Aorta (tissue), 5 donors: ENCODE measurements at places on chromosomes 2 and 18.

GRCh38 chr2:187228986-187229385 is 219.1 kb downstream of the CALCRL start:
- DNase-seq = no peak

- DNase-seq = no peak
Observed at GRCh38 chr2:122063716-122064115, 308.3 kb downstream of the TSN start.

DNA sequence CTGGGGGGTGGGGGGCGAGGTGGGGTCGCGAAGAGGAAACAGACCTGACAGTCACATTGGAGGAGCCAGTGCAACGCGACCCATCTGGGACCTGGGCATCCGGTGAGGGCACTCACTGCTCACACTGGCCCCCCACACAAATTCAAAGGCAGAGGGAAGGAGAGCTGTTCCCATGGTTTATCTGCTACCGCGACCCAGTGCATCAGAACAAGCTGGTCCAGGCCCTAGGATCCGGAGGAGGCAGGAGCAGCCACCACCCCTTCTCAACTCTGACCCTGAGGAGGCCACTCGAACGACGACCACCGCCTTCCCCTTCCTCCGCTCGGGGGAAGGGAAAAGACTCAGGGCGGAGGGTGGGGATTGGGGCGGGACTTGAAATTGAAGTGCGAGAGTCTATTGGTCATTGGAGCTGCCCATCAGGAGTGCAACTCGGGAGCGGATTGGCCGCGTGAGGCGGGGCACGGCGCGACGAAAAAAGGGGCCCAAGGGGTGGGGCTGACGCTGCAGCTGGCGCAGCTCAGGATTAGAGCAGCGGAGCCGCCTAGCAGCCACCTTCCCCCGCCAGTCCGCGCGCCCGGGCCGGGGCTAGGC is at the start of gene CDK5R2:
Gene CDK5R2 (plus strand): TSS at position 526 of the 591 bp plus-strand sequence. CDS start 155 bp downstream, outside the sequence.
- DNase-seq = peak; percentile 83

DNA sequence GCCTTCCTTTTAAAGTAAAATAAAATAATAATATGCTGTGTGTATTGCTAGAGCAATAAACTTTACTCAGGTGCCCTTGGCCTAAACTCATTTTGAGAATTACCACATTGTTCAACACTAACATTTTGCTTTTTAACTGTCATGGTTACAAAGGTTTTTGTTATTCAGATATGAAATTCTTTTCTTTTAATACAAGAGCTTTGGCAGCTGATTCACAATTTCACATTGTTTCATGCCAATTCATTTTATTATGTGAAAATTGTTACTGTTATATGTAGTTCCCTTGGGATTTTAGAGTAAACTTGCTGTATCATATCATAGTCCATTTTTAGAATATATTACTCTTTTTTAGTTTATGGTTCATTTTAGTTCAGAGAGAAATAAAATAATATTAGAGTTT is 65.8 kb upstream of the ZNF804A start:
- DNase-seq = no peak

GRCh38 chr2:241500431-241500975 is 7.9 kb downstream of the STK25 start:
- peak; percentile 75 for DNase-seq

GRCh38 chr2:158618891-158619490 is 162.2 kb downstream of the PKP4 start:
- no peak for DNase-seq

GRCh38 chr2:152407204-152407721 is 72.3 kb downstream of the FMNL2 start:
- peak; percentile 73 for DNase-seq

DNA sequence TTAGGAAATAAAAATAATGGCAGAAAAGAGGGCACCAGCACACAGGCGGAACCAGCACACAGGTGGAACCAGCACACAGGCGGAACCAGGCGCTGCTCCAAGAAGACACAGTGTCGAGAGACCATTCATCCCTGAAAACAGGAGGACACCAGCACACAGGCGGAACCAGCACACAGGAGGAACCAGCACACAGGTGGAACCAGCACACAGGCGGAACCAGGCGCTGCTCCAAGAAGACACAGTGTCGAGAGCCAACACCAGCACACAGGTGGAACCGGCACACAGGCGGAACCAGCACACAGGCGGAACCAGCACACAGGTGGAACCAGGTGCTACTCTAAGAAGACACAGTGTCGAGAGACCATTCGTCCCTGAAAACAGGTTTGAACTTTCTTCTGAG is 115.5 kb upstream of the TMEM18 start:
- DNase-seq = no peak

GRCh38 chr2:46377101-46377581 is 79.9 kb downstream of the EPAS1 start:
- DNase-seq = no peak

GRCh38 chr18:34494359-34494696 is 215.8 kb upstream of the DTNA start:
- peak; percentile 72 for DNase-seq

- DNase-seq = no peak
Observed at GRCh38 chr2:430291-431040, 142.6 kb upstream of the ALKAL2 start.

- DNase-seq = no peak
Observed at GRCh38 chr2:102235491-102235890, 48.7 kb downstream of the IL1RL2 start.

DNA sequence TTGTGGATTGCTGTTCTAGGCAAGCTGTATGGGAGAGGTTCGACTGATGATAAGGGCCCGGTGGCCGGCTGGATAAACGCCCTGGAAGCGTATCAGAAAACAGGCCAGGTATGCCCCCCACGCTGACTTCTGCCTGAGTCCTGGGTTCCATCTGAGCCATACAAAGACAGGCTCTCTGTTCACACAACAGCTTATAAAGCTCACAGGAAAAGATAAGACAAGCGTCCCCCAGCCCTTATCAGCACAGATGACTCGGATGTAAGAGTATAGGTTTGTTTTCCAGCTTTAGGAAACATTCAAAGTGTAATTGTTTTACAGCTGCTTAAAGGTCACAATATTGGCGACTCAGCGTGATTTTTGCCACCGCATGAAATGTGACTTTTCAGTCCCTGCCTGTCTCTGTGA is 12.7 kb downstream of the CNDP2 start:
- no peak for DNase-seq

GRCh38 chr2:172102391-172103359 is at the start of gene DLX2:
Gene DLX2, minus strand, starts transcription at chr2:172102900. Its CDS starts 362 bp downstream, at chr2:172102538.
- DNase-seq = peak; percentile 89

GRCh38 chr2:236973343-236973980 is 112.2 kb upstream of the COPS8 start:
- no peak for DNase-seq

- peak; percentile 93 for DNase-seq
Observed at GRCh38 chr2:96538487-96539214, 2.1 kb downstream of the ARID5A start.

DNA sequence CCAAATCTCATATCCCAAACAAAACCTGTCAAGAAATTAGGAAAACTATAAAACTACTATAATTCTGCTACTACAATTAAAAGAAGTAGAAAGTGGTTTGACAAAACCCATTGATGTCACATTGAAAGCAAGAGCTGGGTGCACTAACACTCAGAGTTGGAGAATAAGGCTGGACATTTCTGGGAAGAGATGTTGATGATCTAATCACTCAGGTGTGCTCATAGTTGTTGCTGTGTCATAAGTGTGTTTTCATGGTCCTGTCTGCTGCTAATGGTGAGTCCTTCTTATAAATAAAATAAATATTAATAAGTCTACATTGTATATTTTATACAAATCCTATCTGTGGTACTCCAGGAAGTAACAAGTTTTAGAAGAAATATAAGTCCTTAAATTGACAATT is 168.2 kb upstream of the LRP1B start:
- no peak for DNase-seq

DNA sequence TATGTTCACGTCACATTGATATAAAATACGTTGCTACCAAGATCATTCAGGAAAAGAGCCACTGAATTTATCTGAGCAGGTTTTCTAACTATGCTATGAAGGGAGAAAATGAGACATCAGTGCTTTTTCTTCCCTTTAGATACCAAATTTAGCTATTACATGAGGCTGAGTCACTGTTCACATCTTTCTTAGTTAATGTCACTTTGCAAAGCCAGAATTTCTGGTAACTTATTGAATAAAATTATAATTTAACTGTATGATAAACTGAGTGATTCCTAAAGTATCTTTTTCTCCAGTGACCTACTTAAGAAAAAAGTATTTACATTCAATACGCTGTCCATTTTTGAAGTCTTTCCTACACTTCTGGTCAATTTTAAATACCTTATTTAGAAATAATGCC is 22.7 kb downstream of the C1D start:
- DNase-seq = no peak

- DNase-seq = no peak
Observed at GRCh38 chr2:105129722-105130232, 91.9 kb downstream of the MRPS9 start.

DNA sequence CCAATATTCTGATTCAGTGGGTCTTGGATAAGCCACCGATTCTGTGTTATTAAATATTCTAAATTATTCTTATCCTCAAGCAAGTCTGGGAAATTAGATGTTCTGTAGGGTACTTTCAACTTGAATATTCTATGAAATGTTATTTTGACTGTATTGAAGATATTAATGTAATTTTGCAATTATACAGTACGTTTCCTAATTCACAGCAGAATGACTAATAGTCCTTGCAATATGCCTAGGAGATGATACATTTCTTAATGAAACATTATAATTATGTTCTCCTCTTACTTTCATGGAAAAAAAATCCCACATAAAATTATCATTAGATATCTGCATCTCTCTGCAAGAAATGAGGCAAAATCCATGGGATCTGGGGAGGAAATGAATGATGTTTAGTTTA is 46.2 kb upstream of the PLA2R1 start:
- no peak for DNase-seq

- no peak for DNase-seq
Observed at GRCh38 chr2:819121-819520, 131.5 kb upstream of the SNTG2 start.

GRCh38 chr18:79372461-79372860 is 23.3 kb upstream of the NFATC1 start:
- DNase-seq = no peak

GRCh38 chr2:66888791-66889631 is 454.1 kb downstream of the MEIS1 start:
- no peak for DNase-seq

DNA sequence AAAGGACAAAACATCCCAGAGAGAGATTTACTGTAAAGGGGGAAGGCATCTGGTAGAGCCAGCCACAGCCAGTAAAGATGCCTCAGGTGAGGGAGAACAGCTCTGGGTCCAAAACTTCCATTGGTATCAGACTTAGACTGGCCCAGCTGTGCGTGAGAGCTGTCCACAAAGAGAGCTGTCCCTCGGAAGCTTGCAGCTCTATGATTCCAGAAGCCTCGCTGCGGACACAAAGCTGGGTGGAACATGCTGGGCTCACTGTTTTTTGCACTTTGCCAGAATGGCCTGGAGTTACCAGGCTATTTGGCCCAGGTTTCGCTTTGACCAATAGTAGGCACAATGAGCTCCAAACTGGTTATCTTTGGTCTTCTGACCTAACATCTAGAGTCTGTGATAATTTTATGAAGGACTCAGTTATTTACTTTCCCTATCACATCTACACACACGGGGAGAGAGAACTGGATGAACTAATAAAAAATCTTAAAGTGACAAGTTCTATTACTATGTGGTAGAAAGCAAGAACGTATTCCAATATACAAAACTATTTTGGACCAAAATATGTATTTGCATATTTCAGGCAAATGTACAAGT is 101.9 kb downstream of the DNER start:
- no peak for DNase-seq

- no peak for DNase-seq
Observed at GRCh38 chr2:67670747-67671183, 273.6 kb downstream of the ETAA1 start.

DNA sequence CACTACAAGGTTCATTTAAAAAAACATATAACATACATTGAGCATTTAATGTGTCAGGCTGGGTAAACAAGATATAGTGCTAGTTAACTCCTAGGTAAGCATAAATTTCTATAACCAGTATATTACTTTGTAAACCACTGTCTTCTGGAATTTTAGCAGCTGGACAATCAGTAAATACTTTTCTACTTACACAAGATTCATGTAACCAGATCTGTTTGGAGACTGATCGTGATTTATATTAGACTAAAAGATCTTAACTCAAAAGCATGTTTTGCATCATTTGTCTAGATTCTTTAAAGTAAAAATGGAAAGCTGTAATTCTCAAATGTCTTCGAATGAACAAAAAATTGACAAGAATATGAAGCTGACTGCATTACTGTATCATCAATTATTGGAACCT is 941 bp upstream of the SGO2 start:
- no peak for DNase-seq

- DNase-seq = no peak
Observed at GRCh38 chr18:57705011-57705410, 83.4 kb upstream of the NARS1 start.

DNA sequence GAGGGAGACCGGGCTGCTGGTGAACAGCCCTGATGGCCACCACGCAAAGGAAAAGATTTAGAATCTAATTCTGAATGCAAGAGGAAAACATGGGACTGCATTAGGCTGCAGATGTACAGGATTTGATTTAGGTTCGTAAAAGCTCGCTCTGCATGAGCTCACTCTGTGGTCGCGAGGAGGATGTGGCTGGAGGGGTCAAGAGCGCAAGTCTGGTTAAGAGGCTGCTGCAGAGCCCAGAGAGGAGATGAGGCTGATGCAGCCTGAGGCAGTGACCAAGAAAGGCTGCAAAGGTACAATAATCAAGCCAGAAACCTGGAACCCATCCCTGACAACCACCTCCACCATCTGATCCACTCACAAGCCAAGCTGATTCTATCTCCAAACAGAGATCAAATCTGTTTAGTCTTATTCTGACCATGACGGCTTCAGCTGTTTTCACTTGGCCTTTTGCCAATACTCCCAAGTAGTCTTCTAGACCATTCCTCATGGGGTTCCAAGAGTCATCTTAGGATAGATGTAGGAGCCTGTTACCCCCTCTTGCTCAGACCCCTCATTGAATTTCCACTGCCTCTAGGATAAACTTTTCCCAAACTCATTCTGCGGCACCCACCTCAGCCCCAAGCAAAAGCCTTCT is 58.9 kb upstream of the ARL4C start:
- DNase-seq = no peak

DNA sequence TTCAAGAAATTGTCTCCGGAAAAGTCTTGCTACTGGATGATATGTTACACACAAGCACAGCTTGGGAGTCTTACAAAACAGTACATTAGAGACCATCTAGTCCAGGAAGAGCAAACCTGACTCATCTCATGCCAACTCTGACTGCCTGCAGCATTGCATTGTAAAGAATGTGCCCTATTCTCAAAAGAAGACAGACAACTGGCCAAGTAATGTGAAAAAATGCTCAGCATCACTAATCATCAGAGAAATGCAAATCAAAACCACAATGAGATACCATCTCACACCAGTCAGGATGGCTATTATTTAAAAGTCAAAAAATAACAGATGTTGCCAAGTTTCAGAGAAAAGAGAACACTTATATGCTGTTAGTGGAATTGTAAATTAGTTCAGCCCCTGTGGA is 42.7 kb upstream of the GORASP2 start:
- no peak for DNase-seq

DNA sequence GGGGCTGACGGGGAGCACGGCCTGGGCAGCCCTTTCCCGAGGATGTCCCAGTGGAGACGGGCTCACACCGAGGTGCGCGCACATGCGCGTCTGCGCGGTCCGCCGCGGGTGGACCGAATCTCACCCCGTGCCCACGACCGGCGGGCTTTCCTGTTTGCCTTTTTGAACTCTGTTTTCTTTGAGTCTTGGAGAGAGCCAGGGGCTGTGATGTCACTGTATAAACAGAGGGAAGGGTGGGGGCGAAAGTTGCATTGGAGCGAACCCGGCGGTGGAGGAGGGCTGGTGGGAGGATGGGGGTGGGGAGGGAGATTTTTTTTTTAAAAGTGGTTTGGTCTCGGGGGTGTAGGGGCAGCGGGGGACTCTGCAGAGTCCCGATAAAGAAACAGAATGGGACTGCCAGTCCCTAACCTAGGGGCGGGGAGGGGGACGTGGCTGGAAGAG is 141.2 kb upstream of the CTAGE1 start:
- peak; percentile 81 for DNase-seq
